Mesenteric fat pad (tissue), 1 donor: ENCODE measurements at places on chromosomes 5 and 9. TPM values are rescaled to one million over a fixed set of nuclear protein-coding genes. Genes with fewer than 3 reads are reported as not detected.

NCS1 gene
- 11.9 TPM for total RNA-seq

KCNMB1 gene
- 0.93 TPM for total RNA-seq

ELOVL7 gene
- total RNA-seq: 5.6 TPM

CDH9 gene
- total RNA-seq: not detected

CCDC152 gene
- total RNA-seq: 0.45 TPM

ALDH1B1 gene
- 26.3 TPM for total RNA-seq

ROR2 gene
- total RNA-seq: 9.5 TPM

GRXCR2 gene
- not detected for total RNA-seq

RORB gene
- total RNA-seq: 0.06 TPM

ADAMTS6 gene
- total RNA-seq: 1.3 TPM

- DNase-seq: no peak
Observed at GRCh38 chr5:41410737-41411136, 99.7 kb downstream of the PLCXD3 start.

DNA sequence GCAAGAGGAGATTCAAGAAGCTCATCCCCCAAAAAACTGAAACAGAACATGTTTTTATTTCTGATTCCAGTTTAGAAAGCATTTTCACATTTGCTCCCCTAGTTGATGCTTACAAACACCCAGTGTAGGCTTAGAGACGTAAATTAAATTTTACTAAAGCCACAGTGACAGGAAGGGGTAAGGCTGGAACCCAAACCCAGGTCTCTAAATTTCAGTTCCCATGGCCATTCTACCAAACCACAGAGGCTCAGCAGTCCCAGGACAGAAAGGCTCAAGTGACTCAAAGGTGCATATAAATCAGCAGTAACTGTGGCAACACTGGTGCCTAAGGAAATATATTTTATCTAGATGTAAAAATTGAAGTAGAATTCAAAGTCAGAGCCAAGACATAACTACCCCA is 128.7 kb downstream of the CEP120 start:
- no peak for DNase-seq

GRCh38 chr5:92508271-92508670 is 1072.7 kb downstream of the NR2F1-AS1 start:
- no peak for DNase-seq

DNA sequence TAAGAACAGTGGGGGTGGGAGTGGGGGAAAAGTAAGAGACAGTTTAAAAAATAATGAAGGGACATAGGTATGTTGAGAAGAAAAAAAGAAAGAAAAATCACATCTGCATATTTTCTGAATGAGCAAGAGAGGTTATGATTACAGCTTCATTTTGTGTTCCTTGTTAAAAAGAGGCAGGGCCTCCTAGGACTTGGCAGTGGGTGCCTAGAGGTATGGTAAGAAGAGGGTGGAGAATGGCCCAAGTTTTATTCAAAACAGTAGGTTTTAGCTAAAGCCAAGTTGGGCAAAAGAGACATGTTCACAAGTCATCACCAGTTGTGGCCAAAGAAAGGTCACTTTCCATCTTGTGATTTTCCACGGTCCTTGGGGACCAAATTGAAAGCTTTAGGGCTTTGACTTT is 643.4 kb downstream of the CCDC171 start:
- no peak for DNase-seq

- DNase-seq: no peak
Observed at GRCh38 chr5:19018822-19019221, 969.2 kb downstream of the CDH18 start.

DNA sequence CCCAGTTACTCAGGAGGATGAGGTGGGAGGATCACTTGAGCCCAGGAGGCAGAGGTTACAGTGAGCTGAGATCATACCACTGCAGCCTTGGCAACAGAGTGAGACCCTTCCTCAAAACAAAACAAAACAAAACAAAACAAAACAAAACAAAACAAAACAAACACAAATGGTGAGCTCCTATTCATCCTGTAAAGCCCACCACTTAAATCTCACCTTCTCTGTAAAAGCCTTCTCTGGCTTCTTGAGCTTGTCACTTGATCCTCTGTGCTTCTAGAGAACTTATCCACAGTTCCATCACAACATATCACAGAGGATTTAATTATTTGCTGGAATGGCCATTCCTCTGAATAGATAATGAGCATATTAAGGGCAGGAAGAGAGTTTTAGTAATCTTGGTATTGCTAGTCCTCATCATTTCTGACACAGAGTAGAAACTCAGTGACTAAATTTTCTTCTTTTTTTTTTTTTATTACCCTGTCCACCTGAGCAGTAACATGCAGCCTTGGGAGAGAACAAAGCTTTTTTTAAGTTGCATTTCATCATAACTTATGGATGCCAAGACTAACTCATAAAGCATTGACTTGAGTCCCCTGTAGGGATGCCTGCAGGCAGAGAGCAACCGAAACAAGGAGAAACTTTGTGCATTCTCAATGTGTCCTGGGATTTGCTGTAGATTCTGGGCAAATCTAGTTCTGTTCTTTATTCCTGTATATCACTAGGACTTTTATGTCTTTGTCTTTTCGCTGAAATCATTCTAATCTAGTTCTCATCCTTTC is 13.0 kb upstream of the HSPA9 start:
- DNase-seq: no peak

DNA sequence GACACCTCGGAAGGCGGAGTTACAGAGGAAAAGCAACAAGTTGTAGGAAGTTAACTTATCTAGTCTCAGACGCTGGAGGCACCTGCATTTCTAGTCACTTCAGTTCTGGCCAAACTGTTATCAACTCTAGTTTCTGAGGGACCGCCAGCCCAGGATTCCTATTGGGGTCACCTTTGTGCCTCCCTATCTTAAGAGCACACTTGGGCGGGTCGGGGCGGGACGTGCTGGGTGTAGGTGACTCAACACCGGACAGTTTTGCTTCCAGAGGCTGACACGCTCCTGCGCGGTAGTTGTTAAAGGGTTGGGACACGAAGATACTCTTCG is 679 bp upstream of the KDM4C start:
- no peak for DNase-seq

GRCh38 chr9:116447934-116448333 is 239.2 kb upstream of the TRIM32 start:
- DNase-seq: no peak

- DNase-seq: no peak
Observed at GRCh38 chr5:72283358-72283757, 36.7 kb downstream of the MRPS27 start.

GRCh38 chr9:75695921-75696320 is 194.6 kb upstream of the PCSK5 start:
- DNase-seq: no peak

GRCh38 chr9:88746029-88746742 is 211.2 kb downstream of the NXNL2 start:
- no peak for DNase-seq

DNA sequence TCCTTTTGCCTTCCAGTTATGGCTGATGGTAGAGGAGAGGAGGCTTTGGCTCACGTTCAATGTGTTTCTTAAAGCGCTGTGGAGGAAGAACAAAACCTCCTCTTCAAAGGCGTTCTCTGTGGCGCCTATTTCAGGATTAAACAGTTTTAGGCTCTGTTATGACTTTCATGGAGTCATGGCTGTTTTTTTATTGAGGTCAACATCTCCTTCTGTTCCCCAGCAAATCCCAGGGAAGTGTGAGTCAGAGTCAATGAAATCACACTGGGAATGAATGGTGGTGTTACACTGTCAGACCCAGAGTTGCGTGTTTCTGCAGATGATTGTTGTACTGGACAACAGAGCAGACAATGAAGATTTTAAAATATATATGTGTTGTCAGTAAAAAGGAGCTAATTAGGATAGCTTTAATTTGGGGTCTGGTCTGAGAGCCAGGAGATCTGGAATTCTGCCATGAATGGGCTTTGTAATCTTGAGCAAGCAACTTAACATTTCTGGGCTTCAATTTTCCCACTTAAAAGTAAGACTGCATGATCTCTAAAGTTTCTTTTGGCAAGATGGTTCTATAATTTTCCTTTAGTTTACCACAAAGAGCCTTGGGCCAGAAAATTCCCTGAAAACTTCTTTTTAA is 240.7 kb downstream of the CSNK1G3 start:
- DNase-seq: no peak

GRCh38 chr9:137152844-137153405 is 14.0 kb downstream of the GRIN1 start:
- no peak for DNase-seq

- DNase-seq: no peak
Observed at GRCh38 chr5:111060169-111060568, 11.3 kb upstream of the TSLP start.

- DNase-seq: no peak
Observed at GRCh38 chr5:177498013-177498787, 796 bp upstream of the PDLIM7 start.

DNA sequence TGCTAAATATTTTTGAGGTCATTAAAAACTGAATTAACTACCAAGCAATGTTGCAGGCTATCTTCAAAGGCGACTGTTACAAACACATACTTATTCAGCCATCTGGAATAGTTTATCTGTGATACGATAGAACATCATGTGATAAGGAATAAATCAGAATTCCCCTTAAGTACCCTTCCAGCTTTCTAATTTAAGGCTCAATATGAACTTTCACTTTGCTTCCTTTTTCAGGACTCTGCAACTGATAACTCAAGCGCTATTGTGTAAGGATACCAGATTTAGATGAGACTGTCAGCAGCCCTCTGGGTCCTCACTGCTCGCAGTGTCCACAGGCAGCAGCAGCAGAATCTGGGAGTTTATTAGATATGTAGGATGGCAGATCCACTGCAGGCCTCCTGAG is 416.3 kb downstream of the SPATA31D1 start:
- DNase-seq: no peak

DNA sequence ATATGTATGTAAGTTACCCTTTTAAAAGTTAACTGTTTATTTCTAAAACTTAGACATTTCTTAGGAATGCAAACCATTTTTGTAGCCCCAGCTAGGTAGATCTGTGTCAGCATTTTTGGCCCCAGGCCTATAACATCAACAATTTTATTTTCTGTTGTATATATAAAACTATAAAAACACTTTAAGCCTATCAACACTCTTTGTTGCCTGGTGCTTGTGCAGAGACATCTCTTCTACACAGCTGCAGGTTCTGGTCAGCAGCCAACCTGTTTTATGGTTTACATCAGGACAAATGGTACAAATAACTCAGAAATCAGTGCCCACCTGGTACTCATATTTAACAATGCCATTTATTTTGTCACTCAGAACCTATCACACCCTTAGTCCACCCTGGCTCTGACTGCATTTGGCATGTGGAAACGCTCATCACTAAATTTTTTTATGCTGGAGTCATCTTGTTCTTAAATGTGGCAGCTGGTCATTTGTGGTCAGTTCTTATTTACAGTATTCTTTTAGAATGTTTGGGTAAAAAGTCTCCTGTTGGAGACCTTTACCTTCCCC is 173.4 kb downstream of the DNAH5 start:
- no peak for DNase-seq

GRCh38 chr5:108521841-108522506 is 140.1 kb upstream of the FBXL17 start:
- DNase-seq: no peak

- no peak for DNase-seq
Observed at GRCh38 chr5:9834871-9835770, 205.0 kb upstream of the TAS2R1 start.

DNA sequence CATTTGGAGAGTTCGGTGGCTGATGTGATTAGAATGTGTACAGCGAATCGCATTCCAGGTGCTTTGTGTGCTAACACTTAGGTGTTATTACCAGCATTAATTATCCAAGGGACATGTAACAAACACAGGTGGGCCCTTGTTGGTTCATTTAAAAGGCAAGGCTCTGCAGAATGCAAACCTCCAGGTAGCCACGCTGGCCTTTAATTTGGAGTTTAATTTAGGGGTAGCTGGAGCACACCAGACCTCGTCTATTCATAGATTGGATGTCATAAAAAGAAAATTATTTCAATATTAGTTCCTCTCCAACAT is 191.1 kb downstream of the MAT2B start:
- DNase-seq: no peak

DNA sequence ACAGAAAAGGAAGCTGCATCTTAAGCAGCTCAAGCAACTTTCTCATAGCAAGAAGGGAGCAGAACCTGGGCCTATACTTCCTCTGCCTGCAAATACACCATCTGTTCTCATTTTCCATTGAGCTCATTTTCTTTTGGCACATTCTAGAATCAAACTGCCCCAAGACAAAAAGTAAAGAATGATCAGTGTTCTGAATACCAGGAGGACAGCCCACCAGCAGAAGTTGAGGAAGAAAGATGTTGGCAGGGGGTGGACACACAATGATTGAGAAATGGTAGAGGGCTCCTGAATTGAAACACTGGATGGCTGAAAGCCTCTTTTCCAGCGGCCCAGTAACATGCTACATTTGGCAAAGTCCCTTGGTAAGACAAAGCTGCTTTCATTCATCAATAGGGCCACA is 171.8 kb downstream of the MED10 start:
- no peak for DNase-seq

DNA sequence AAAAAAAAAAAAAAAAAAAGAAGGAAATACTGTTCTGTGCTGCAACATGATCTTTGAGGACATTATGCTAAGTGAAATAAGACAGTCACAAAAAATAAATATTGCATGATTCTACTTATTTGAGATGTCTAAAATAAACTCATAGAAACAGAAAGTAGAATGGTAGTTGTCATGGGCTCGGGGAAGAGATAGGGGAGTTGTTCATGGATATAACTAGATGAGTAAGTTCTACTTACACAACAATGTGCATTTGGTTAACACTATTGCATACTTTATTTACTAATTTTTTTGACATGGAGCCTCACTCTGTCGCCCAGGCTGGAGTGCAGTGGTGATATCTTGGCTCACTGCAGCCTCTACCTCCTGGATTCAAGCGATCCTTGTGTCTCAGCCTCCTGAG is 15.2 kb downstream of the MAML1 start:
- no peak for DNase-seq

GRCh38 chr5:174617285-174617684 is 107.1 kb upstream of the MSX2 start:
- no peak for DNase-seq

- DNase-seq: no peak
Observed at GRCh38 chr5:124511791-124512190, 234.6 kb downstream of the ZNF608 start.

DNA sequence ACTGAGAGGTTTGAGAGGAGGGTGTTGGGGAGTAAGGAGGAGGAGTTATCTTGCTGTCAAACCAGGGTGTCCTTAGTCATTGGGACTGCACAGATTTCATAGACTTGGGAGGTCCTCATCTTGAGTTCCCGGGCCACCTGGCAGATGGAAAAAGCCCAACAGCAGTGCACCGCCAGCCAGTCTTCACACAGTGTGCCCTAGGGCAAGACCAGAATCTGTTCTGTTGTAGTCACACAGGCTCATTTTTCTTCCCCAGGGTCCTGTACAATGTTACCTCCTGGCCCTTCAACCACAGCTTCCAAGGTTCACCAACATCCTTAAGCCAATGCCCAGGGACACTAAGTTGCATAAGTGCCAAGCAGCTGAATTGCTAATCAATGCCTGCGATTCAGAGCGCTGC is 21.0 kb downstream of the PLAC8L1 start:
- no peak for DNase-seq

GRCh38 chr9:88084357-88085183 is 53.7 kb downstream of the SPATA31C2 start:
- DNase-seq: no peak

DNA sequence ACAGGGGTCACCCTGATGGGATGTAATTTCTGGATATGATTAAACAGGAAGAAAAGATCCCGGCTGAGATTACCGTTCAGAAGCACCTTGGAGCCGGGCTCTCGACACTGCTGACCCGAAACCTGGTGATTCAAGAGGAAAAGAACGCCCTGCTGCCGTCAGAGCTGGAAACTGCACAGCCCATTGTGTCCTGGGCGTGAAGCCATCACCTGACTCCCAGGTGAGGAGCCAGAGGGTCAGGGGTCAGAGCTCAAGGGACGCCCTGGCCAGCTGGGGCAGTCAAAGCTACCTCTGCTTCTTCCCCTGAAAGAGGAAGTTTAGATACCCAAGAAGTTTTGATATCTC is 17.8 kb upstream of the SLC12A7 start:
- DNase-seq: no peak

GRCh38 chr9:89712283-89712682 is 107.5 kb downstream of the GADD45G start:
- peak; percentile 67 for DNase-seq
